Activated CD8-positive, alpha-beta memory T cell treated with anti-CD3 and anti-CD28 coated beads for 1 hour (primary cell): ENCODE measurements at places on chromosomes 5 and 9.

GRCh38 chr9:21836437-21837161 lies 34.2 kb downstream of the MTAP start:
- no peak for DNase-seq

- no peak for DNase-seq
Observed at GRCh38 chr5:65037831-65038815, 269.4 kb downstream of the CWC27 start.

GRCh38 chr9:134352247-134352933 lies 26.1 kb downstream of the RXRA start:
- DNase-seq = no peak

DNA sequence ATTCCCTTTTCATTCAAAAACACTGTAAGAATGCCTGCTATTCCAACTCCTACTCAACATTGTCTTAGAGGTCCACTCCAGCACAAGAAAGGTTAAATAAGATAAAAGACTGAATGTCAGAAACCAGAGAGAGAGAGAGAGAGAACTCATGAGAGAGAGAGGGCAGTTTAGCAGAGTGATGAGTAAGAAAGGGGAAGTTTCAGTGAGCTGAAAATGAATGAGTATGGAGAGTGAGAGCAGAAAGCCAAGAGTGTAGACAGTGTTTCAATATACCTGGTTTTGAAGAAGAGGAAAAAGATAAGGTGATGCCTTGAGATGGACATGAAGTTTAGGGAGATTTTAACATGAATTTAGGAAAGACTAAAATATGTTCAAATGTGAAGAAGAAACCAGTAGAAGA lies 528.0 kb upstream of the SEMA6A start:
- no peak for DNase-seq

DNA sequence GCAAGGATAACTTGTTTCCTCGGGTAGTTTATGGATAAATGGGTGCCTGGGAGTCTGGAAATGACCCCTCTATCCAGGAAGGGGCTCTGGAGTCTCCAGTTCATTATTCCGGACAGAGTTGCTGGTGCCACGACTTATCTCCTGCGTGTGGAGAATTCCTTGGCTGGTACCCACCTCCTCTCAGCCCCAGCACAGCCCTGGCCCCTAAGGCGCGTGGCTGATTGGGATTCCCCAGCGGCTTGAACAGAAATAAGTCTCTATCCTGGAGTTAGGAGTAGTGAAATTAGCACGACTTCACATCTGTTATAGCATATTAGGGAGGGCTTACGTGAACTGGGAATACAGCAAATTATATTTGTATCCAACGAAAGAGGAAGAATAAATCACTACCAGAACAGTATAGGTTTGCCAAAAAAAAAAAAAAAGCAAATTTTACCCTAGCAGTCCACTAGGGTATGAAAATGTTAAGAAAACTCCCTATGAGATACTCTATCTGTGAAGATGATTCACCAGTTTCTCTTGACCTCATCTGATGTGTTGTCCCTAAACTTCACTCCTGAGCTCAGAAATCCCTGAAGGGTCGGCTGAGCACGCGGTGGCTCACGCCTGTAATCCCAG lies 172.5 kb upstream of the OTULINL start:
- DNase-seq = no peak

DNA sequence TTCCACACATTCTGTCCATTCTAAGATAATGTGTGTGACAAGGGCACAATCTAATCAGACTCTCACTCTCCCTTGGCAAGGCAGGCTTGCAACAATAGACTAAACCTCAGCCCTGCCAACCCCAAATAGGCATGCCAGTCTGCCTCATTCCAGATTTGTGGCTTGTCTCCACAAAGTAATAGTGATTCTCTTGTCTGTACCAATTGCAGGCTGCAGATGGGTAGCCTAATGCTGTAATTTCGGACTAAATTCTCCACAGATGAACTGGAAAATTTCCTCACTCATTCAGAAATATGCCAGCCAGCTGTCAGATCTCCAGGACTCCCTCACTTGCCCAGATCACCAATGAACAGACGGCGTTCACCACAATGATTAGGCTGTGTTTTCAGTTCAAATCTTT lies 413.6 kb downstream of the ELAVL2 start:
- DNase-seq = no peak

- DNase-seq = no peak
Observed at GRCh38 chr9:89920951-89921350, 316.1 kb downstream of the GADD45G start.

DNA sequence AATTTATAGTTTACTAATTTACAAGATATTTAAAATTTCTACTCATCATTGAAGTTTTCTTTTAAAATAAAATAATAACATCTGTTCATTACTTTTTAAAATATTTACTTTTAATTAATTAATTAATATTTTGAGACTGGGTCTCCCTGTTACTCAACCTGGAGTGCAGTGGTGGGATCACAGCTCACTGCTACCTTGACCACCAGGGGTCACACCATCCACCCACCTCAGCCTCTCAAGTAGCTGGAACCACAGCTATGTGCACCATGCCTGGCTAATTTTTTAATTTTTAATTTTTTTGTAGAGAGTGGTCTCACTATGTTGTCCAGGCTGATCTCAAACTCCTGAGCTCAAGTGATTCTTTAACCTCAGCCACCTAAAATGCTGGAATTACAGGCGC lies 1013.6 kb downstream of the CDH9 start:
- DNase-seq = no peak

DNA sequence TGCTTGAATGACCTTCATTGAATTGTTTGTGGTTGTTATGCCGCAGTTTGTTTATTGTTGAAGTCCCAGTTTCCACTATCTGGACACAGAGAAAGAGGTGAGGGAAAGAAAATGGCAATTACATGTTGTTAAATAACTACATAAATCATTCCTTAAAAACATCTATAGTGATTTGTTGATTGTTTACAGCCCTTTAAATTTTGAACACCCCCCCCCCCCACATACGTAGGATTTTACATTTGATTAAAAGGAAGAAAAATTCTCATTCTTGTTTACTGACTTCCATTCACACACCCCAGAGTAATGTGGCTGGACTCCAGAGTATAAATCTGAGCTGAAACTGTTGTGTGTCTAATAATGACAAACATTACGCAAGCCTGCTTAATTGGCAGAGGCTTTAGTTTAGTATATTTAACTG lies 87.1 kb upstream of the FAM174A start:
- DNase-seq = no peak

- DNase-seq = no peak
Observed at GRCh38 chr5:34722183-34722582, 66.1 kb downstream of the RAI14 start.

GRCh38 chr5:124193371-124193789 lies 553.1 kb downstream of the ZNF608 start:
- DNase-seq = no peak

DNA sequence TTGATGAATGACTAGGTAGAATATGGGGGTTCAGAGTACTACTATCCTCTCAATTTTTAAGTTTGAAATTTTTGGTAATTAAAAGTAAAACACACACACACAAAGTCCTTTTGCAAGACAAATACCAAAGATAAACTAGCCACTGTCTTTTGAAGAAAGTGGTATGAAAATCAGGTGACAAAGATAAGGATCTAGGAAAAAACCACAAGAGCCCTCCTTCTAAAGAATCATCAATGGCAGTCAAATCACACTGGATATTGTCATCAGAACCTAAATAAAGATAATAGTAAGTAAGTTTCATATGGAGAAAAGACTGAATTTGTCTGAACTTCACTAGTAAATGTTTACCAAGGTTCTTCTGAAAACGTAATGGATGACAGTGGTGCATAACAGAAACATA lies 30.5 kb upstream of the HK3 start:
- no peak for DNase-seq

- DNase-seq = no peak
Observed at GRCh38 chr5:39599721-39600431, 175.1 kb upstream of the DAB2 start.

DNA sequence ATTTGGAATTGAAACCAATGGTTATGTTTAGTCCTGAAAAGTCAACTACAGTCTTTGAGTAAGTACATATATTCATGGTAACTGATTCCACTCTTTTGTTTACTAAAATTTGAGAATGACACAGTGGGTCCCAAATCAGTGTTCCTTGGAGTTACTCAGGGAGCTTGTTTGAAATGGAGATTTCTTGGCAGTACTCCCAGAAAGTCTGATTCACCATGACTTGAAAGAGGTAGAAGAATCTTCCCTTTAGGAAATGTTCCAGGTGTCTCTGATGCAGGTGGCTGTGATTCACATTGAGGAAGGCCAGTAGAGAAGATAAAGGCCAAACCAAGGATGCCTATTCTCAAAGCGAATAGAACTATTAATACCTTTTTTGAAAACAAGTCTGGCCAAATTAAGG lies 1078.3 kb downstream of the CDH12 start:
- no peak for DNase-seq

GRCh38 chr5:180974612-180975315 lies 13.9 kb upstream of the BTNL3 start:
- DNase-seq = no peak

DNA sequence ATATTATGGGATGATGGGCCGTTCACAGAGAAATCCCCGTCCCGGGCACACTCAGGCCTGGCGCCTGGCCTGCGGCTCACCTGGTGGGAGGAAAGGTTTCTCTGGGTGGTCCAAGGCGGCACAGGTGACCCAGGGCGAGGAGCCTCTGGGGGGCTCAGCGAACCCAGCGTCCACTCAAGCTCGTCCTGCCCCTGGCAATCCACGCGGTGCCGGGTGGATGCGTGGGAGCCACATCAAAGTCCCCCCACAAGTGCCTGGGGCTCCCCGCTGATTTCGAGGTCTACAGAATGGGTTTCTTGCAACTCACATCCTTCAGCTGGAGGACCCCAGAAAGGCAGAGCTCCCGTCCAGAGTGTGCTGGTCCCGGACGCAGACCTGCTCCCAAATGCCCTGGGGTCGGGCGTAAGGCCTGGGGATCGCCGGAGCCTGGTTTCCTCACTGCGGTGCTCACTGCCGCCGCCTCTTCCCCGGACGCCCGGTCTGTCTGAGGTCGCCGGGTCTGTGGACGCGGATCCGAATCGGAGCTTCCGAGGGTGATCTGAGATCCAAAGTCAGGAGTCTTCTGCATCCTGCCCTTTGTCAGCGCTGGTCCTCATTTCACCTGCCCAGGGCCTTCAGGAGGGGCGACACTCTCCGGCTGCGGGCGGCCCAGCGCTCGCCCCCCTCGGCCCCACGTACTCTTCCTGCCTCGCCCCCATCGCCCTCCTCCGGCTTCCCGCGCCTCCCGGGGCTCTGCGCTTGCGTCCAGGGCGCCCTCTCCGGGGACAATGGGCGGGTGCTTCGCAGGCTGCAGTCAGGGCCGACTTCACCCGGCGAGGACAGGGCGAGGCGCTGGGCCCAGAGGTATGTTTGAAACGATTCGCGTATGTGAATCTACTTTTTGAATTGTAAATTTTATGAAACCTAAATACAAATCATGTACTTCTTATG lies 20.0 kb upstream of the RUFY1 start:
- peak; percentile 32 for DNase-seq

- no peak for DNase-seq
Observed at GRCh38 chr5:172412724-172413286, 41.5 kb downstream of the SH3PXD2B start.

DNA sequence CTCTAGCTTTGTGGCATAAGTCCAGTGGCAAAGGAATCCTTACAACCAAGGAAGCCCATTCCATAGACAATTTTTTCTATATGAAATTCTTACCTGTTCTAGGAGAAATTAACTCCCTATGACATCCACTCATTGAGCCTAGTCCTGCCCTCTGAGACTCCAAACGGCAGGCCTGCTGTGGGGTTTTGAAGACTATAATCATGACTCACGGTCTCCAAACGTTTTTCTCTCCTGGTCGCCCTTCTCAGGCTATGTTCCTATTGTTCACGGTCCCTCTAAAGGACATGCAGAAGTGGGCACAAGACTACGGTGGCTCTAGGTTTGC lies 611 bp downstream of the EXOSC3 start:
- DNase-seq = no peak

DNA sequence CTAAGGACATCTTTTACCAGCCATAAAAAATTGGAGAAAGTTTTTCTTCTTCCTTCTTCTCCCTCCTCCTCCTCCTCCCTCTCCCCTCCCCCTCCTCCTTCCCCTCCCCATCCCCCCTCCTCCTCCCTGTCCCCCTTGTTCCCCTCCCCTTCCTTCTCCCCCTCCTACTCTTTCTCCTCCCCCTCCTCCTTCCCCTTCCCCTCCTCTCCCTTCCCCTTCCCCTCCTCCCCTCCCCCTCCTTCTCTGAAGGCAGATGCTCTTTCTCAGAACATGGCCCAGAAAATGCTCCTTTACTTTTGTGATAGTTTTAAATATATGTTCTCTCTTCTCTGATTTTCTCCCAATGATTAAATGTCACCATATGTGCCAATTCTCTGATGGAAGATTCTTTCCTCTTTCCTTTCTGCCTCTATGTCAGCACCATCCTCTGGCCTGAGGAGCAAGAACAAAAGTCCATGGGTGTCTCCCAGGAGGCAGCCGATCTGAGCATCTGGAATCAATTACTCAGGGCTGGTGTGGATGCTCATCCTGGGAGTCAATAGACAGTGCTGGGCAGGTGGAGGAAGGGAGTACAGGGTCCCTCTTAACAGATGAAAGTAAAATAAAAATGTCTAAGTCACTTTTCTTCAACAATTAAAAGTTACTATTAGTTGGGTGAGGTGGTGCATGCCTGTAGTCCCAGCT lies 63.0 kb upstream of the GNA14 start:
- no peak for DNase-seq

- DNase-seq = no peak
Observed at GRCh38 chr5:180596668-180597231, 5.5 kb upstream of the SCGB3A1 start.

DNA sequence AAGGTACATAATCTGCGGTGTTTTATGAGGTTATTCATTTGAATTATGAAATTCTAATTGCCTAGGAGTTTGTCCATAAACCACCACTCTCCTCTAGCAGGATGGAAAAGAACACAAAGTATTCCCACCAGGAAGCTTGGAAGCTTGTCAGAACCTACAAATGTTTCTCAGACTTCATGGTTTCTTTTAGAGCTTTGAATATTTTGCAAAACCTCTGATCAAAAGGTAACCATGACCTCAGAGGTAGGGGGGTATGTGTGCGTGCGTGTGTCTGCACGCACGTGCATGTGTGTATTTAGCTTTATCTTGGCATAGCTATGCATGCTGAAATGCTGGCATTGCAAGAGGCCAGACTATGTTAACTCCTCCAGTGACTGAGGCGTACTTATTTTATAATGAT lies 847.0 kb downstream of the TLE1 start:
- no peak for DNase-seq

GRCh38 chr5:916441-917293 lies 24.0 kb downstream of the TRIP13 start:
- DNase-seq = no peak

- no peak for DNase-seq
Observed at GRCh38 chr5:124935065-124935464, 188.6 kb upstream of the ZNF608 start.

GRCh38 chr5:168552146-168552545 lies 23.0 kb downstream of the FBLL1 start:
- no peak for DNase-seq

GRCh38 chr9:74066605-74067004 lies 430.5 kb upstream of the RORB start:
- DNase-seq = no peak

- DNase-seq = no peak
Observed at GRCh38 chr5:58268268-58268667, 191.6 kb downstream of the PLK2 start.

GRCh38 chr5:155485386-155485785 lies 471.8 kb downstream of the KIF4B start:
- DNase-seq = no peak

- DNase-seq = no peak
Observed at GRCh38 chr5:65152131-65152530, 329.6 kb downstream of the ADAMTS6 start.
